ENCODE measurements at places on chromosomes 2 and 18.

DNA sequence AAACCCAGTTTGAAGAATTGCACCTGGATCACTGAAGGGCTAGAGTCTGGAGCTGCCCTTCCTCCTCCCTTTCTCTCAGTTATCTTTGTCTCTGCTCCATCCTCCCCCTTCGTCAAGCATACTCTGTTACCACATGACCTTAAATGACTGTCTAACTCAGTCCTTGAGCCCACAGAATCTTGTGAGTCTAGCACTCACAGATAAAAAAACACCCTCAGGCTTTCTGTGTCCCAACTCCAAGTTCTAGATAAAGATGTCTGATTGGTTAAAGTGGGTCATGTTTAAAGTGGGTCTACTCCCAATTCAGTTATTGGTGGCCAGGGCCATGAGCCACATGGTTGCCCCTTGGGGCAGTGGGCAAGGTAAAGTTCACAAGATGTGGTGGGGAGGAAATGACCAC is 53.5 kb upstream of the CYP1B1 start:
- DNase-seq: no peak

GRCh38 chr2:199631129-199631528 is 173.4 kb upstream of the SATB2 start:
- DNase-seq: no peak

- DNase-seq: no peak
These were observed 1.9 kb downstream of the GLI2 start for GRCh38 chr2:120737340-120738101.

DNA sequence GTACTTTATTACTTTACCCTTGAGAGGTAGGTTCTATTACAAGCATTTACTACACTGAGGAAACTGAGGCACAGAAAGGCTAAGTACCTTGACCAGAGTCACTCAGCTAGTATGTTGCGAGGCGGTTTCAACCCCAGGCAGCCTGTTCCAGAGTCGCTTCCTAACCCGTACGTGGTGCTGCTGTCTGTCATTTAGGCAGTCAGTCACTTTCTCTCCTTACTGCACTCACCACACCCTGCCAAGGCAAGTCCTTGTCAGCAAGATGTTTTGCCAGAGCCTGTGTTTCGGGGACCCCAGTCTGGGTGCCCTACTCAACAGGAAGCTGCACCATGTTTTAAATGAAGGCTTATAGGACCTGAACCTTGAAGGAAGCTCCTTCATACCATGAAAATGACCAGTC is 174.9 kb downstream of the TPGS2 start:
- no peak for DNase-seq

DNA sequence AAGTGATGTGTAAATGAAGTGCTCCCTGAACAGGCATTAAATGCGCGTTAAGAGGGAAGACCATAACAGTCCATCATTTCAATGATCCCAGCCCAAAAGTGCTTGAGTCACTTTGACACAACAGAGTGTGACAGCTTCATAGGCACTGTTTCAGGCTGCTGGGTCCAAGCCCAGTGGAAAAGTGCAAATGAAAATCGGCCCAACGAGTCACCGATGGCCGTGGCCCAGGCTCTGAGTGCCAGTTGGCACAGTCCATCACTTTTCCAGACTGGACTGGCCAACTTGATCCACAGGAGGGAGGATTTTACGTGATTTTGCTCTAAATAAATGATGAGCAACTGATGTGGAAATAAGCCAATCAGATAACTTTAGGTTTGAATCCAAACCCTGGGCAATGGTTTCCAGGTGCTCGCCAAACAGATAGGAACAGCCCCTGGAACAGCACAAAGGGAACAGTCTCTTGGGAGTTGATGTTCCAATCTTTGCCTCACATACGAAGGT is 114.0 kb downstream of the SP3 start:
- no peak for DNase-seq

GRCh38 chr2:113180131-113180946 is 6.6 kb downstream of the PSD4 start:
- no peak for DNase-seq

DNA sequence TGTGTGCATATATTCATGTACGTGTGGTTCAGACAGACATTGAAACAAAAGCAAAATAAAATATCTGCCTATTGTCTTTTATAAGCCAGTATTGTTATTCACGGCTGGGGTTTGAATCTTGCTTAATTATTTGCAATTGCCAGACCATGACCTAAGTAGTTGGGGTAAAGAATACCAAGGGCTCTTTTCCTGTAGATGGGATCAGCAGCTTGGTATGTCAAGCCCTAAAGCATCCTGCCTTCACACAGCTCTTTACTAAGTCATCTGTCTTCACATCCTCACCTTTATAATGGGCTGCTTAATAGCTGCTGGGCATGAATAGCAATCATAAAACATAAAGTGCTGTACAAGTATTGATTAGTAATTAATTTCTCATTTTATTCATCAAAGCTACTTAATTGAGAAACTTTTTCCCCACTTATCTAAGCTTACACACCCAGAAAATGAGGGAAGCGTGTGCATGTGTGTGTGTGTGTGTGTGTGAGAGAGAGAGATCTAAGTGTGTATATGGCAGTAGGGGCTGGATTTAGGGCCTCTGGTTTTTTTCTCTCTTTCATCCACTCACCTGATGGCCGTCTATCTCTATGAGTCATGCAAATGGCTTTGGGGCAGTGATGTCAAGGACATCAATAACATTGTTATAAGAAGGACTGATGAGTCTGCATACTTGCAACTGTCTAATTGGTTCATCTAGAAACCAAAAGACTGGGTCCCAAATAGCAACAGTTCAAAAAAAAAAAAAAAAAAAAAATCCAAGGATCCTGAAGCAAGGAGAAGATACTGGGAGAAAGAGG is 244.1 kb upstream of the TNP1 start:
- peak; percentile 54 for DNase-seq
